Activated CD4-positive, alpha-beta T cell treated with anti-CD3 and anti-CD28 coated beads for 4 hours (primary cell): ENCODE measurements at places on chromosomes 5 and 9.

GRCh38 chr5:175335691-175336090 lies 108.3 kb downstream of the DRD1 start:
- no peak for DNase-seq

- DNase-seq: no peak
Observed at GRCh38 chr9:135296735-135297455, 182.7 kb upstream of the PPP1R26 start.

- DNase-seq: no peak
Observed at GRCh38 chr5:42872865-42873264, 61.2 kb upstream of the SELENOP start.

- DNase-seq: no peak
Observed at GRCh38 chr9:137749511-137749910, 128.1 kb upstream of the CACNA1B start.

- no peak for DNase-seq
Observed at GRCh38 chr5:170139786-170140335, 34.2 kb downstream of the FOXI1 start.

GRCh38 chr5:17114233-17114632 lies 103.2 kb upstream of the BASP1 start:
- DNase-seq: no peak

DNA sequence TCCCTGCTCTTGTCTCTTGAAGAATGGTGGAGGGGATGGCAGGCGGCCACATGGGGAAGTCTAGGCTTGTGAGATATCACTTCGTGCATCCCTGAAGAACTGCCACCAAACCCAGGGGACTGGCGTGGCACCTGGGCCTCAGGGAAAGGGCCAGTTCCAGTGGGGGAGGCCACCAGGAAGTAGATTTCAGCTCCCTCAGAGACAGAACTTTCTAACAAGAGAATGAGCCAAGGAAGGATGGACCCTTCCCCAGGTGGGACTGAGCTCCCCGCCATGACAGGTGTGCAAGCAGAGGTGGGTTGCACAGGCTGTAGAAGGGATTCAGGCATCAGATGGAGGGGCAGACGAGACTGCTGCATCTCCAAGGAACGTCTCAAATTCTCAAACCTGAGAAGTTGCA lies 193.9 kb downstream of the GABBR2 start:
- no peak for DNase-seq
